CD4-positive, alpha-beta T cell treated with Interleukin-1 beta for 1 hour (primary cell): ENCODE measurements at places on chromosomes 3 and 15.

GRCh38 chr3:100656945-100657344 is 47.5 kb downstream of the ADGRG7 start:
- no peak for DNase-seq

GRCh38 chr3:14598143-14598569 is 53.4 kb upstream of the CCDC174 start:
- DNase-seq: peak; percentile 6

- DNase-seq: no peak
Measured at GRCh38 chr3:29696311-29696710, 415.4 kb downstream of the RBMS3 start.

GRCh38 chr3:21356402-21356801 is 394.6 kb downstream of the ZNF385D start:
- DNase-seq: no peak

- DNase-seq: no peak
Measured at GRCh38 chr15:33846862-33847261, 121.4 kb upstream of the CHRM5 start.

DNA sequence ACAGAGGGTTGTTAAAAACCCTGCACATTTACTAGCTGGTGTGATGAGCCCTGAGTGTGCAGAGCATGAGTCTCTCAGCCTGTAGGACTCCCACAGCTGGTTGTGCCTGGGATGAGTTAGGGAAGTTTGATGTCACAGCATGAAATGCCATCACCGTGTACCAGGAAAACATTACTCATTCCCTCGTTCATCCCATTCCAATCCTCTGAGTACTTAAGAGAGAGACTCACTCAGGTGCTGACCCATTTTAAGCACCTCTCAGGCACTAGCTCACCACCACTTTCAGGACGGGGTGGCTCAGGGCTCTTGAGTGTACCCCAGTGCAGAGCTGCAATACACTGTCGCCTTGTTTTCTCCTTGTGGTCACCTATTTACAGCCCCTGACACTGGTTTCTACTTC is 18.7 kb downstream of the MGLL start:
- DNase-seq: no peak

DNA sequence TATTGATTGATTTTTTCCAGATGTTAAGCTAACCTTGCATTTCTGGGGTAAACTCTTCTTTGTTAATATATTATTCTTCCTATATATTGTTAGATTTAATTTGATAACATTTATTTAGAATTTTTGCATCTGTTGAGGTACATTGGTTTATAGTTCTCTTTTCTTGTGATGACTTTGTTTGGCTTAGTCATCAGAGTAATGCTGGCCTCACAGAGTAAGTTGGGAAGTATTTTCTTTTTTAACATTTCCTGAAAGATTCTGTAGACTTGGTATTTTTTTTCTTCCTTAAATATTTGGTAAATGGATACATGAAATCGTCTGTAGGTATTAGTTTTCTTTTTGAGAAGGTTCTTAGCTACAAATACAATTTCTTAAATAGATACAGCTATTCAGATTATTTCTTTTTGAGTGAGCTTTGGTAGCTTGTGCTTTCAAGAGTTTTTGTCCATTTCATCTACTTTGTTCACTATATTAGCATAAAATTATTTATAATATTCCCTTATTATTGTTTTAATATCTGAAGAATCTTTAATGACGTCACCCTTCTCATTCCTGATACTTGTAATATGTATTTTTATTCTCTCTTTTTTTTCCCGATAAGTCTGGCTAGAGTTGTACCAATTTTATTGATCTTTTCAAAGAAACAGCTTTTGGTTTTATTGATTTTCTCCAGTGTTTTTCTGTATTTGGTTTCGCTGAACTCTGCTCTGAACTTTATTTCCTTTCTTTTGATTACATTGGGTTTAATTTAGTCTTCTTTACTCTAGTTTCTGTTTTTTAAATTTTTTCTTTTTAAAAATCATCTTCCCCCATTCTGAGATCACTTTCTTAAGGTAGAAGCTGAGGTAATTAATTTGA is 6.5 kb upstream of the HPS3 start:
- no peak for DNase-seq

DNA sequence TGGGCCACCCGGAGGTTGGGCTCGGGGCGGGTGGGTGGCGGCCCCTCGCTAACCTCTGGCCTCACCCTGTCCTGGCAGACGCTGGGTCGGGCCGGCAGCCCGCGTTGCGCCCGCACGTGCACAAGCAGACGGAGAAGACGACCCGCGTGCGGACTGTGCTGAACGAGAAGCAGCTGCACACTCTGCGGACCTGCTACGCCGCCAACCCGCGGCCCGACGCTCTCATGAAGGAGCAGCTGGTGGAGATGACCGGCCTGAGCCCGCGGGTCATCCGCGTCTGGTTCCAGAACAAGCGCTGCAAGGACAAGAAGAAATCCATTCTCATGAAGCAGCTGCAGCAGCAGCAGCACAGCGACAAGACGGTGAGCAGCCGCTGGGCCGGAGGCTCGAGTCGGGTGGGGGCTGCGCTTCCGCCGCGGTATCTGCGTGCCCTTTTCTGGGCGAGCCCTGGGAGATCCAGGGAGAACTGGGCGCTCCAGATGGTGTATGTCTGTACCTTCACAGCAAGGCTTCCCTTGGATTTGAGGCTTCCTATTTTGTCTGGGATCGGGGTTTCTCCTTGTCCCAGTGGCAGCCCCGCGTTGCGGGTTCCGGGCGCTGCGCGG is 3.7 kb downstream of the ISL2 start:
- DNase-seq: peak; percentile 10

DNA sequence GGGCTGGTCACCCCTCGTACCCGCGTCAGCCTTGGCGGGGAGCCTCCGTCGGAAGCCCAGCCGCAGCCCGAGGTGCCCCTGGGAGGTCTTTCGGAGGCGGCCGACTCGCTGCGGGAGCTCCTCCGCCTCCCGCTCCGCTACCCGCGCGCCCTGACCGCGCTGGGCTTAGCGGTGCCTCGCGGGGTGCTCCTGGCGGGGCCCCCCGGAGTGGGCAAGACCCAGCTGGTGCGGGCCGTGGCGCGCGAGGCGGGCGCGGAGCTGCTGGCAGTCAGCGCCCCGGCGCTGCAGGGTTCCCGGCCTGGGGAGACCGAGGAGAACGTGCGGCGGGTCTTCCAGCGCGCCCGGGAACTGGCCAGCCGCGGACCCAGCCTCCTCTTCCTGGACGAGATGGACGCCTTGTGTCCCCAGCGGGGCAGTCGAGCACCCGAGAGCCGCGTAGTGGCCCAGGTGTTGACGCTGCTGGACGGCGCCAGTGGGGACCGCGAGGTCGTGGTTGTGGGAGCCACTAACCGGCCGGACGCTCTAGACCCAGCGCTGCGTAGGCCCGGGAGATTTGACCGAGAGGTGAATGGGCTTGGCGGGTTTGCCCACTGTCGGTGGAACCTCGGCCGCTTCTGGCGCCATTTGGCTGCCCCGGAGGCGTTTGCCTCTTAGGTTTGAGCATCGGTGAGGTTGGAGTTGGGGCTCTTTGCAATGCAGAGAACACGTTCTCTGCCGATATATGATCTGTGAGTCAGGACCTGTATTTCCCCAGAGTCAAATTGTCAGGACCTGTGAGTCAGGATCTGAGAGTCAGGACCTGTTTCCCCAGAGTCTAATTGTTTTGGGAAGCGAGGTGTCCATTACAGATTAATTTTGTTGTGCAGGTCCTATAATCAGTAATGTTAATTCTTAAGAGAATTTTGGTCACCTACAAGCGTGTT is 24.9 kb upstream of the GATM start:
- peak; percentile 6 for DNase-seq

DNA sequence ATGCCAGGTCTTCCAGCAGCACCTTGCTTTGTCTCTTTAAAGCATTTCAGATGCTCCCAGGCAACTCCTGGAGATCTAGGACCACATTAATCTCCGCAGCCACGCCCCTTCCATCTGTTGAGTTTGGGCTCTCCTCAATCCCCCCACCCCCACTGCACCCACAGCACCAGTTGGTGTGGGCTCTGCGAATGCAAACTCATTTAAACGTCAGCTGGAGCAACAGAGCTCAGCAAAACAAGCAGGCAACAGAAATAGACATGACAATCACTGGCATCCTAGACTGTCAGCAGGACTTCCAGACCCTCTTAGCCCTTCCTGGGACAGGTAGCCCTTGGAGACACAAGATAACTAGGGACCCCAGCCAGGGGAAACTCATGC is 106.9 kb downstream of the LSM3 start:
- DNase-seq: no peak

- DNase-seq: no peak
Measured at GRCh38 chr3:58157700-58158099, 53.1 kb downstream of the DNASE1L3 start.

DNA sequence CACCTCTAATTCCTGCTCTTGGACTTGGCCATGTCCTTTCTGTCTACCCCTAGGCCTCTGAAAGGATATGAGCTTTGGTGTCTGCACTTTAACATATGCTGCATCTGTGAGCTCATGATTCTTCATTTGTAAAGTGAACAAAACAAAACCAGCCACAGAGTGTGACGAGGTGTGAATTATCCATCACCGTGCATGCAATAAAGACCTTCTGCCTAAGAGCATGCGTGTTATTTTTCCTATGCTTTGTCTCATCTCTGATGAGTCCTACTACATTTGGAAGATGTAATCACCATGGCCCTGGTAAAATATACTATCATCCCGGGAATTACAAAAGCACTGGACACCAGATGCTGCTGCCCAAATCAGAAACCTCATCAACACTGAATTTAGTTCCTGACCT is 103.5 kb upstream of the KCNAB1 start:
- no peak for DNase-seq

DNA sequence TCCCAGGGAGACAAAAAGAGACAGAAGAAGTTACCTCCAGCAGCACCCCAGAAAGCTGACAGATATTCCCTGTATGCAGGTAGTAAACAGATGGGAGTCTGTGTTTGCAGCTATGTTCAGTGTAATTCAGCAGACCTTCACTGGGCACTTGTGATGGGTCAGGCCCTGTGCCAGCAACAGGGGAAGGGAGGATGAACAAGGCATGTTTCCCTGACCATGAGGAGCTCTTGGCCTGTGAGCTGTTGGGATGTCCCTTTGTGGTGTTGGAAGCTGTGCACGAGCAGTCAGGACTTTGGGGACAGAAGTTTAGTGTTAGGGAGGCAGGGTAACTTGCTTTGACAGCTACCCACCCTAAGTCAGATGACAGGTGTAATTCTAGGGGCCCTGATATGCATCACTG is 106.0 kb upstream of the TRIM42 start:
- DNase-seq: no peak

DNA sequence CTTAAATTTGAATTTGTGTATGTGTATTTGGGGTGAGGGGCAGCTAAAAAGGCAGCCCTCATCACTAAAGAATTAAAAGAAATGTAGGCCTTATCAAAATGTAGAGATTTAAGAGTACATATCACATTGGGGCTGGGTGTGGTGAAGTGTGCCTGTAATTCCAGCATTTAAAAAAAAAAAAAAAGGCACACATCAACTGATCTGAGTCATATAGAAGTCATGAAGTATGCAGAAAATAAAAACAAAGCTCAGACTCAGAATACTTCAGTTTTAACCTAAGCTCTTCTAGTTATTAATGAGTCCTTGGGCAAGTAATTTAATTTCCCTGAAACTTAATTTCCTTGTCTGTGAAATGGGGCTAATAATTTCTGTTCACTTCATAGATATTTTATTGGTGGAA is 31.6 kb downstream of the SLC24A1 start:
- no peak for DNase-seq

DNA sequence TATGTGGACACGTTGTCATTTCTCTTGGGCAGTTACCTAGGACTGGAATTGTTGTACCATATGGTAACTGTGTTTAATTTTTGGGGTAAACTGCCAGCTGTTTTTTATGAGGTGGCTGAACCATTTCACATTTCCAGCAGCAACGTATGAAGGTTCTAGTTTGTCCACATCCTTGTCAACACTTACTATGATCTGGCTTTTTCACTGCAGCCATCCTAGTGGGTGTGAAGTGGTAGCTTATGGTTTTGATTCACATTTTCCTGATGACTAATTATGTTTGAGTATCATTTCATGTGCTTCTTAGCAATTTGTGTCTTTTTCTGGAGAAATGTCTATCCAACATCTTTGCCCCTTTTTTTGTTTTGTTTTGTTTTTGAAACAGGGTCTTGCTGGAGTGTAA is 96.2 kb downstream of the VGLL4 start:
- no peak for DNase-seq

GRCh38 chr3:145900056-145900829 is 260.7 kb downstream of the PLOD2 start:
- no peak for DNase-seq

DNA sequence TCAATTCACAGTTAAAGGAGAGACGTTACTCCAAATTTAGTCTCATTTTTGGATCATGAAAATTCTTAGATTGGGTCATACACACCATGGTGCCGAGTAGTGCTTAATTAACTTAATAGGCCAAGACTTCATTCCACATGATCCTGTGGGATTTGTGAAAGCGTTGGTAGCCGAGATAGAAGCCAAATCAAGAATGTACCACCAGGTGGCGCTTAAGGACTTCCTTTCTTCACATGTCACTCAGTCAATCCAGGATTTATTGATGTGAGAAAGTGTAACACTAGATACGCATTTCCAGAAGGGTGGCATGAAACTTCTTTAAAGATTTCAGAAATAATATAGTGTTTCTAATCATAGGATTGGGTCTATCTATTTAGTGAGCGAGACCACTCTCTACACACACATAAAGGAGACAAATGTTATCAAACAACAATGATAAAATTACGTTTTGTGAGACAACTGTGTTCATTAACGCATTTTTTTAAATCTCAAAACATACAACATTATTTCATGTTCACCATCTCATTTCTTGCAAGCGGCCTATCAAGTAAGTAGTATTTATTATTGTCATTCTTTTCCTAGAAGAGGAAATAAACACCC is 436.1 kb downstream of the CHL1 start:
- peak; percentile 7 for DNase-seq

- no peak for DNase-seq
Measured at GRCh38 chr3:64131725-64132469, 93.4 kb downstream of the PRICKLE2 start.

DNA sequence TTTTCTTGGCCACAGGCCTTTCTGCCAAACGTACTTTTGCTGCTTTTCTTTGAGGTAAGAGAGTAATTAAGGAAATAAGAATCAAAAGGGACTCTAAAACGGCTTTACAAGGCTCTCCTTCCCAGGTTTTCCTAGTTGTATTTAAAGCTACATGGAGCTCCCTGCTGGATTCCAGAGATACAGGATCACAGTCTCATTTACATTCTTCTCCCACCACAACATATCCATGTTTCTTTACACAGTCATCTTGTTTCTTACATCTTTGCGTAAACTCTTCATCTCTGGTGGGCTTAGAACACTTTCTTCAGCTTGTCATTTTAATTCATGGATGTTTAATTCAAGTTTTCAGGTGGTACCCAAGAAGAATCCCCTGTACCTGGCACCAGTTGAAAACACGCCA is 117.6 kb upstream of the BFSP2 start:
- DNase-seq: no peak

- DNase-seq: no peak
Measured at GRCh38 chr3:195461594-195462307, 18.9 kb upstream of the ACAP2 start.

- peak; percentile 50 for DNase-seq
Measured at GRCh38 chr15:63896336-63897115, 62.8 kb upstream of the HERC1 start.

- no peak for DNase-seq
Measured at GRCh38 chr3:114377426-114377825, 83.6 kb downstream of the TIGIT start.

- no peak for DNase-seq
Measured at GRCh38 chr3:24773798-24774197, 279.1 kb upstream of the THRB start.

GRCh38 chr3:107284612-107285011 is 92.6 kb upstream of the CCDC54 start:
- DNase-seq: no peak

GRCh38 chr3:172698631-172699030 is 12.2 kb downstream of the NCEH1 start:
- no peak for DNase-seq

- no peak for DNase-seq
Measured at GRCh38 chr15:91894606-91895005, 41.1 kb downstream of the SLCO3A1 start.
